ENCODE measurements at places on chromosomes 3 and 15.

- no peak for DNase-seq
These were observed 19.9 kb upstream of the LRRC2 start for GRCh38 chr3:46585799-46586693.

DNA sequence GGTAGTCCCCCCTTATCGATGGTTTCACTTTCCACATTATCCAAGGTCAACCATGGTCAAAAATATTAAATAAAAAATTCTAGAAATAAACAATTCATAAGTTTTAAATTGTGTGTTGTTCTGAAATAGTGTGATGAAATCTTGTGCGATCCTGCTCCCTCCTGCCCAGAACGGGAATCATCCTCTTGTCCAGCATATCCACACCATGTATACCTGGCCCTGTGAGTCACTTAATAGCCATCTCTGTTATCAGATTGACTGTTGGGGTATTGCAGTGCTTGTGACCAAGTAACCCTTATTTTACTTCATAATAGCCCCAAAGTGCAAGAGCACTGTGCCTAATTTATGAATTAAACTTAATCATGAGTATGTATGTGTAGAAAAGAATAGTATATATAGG, 19.1 kb downstream of the FAM81A start:
- no peak for DNase-seq

GRCh38 chr3:169841171-169841570, 28.5 kb upstream of the LRRC34 start:
- no peak for DNase-seq

GRCh38 chr3:13501521-13501920, 21.4 kb downstream of the HDAC11 start:
- DNase-seq: no peak

DNA sequence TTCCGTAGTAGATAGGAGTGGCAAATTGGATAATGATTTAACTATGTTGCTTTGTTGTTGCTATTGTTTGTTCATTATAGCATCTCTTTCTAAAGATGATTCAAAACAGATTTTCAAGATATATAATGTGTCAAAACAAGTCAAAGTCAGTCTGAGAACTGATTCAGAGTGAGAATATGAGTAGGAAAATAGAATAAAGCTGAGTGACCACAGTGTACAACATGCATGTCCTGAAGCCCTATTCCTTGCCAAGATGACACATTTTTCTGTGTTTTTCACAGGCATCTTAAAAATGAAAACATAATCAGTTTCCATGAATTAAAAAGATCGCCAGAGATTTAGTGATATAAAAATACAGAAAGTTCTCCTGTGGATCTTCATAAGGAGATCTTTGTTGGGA, 57.0 kb upstream of the THRB start:
- DNase-seq: no peak

GRCh38 chr15:60259469-60259868, 138.3 kb downstream of the ANXA2 start:
- no peak for DNase-seq

- DNase-seq: no peak
These were observed 41.5 kb downstream of the CHD2 start for GRCh38 chr15:92941668-92942067.

- DNase-seq: no peak
These were observed 109.6 kb upstream of the TOPAZ1 start for GRCh38 chr3:44132061-44132460.

DNA sequence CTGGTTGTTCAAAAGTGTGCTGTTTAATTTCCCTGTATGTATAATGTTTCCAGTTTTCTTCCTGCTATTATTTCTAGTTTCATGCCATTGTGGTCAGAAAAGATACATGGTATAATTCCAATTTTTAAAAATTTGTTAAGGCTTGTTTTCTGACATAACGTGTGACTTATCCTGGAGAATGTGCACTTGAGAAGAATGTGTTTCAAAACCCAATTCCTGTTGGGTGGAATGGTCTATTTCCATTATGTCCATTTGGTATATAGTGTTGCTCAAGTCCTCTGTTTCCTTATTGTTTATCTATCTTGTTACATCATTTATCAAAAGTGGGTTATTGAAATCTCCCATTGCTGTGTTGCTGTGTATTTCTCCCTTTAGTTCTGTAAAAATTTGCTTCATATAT, 215.4 kb downstream of the GREM1 start:
- no peak for DNase-seq

GRCh38 chr3:134707908-134708597, 57.2 kb upstream of the KY start:
- no peak for DNase-seq

GRCh38 chr3:187758318-187758955, 13.2 kb upstream of the BCL6 start:
- DNase-seq: no peak

- no peak for DNase-seq
These were observed 31.2 kb downstream of the FOXB1 start for GRCh38 chr15:60035344-60035743.

DNA sequence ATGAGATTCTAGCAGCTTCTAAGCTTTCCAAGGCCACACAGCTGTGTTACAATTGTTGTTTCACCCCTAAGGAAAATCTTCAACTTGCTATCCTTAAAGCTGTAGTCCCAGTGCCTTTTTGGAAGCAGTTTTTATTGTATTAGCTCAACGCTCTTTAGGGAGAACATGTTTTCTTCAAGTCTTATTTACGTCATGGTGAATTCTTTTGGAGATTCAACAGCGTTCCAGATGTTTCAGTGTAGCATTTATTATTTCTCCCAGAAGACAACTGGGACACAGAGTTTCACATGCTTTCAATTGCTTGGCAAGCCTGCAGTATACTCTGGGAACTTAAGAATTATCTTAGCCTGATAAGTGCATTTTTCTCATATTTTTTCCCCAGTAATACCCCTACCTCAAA, 888.3 kb downstream of the PLOD2 start:
- DNase-seq: no peak

GRCh38 chr15:92460023-92460422, 66.3 kb downstream of the ST8SIA2 start:
- DNase-seq: no peak

DNA sequence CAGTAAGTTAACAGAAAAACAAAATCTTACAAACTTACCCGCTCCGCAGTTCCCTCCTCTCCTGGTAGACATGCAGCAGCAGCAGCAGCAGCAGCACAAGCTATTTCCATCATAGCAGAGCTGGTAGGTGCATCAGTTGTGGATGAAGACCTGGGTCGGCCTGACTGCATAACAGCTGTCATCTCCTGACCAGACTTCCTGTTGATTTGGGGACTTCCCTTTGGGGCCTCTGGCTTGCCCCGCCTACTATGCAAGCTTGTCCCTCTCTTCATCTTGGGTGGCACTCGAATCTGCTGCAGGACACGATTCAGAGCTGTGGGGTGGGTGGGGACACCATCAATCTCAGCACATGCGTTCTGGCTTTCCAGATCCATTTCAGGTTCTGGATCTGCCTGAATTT, 65.7 kb downstream of the TMCC1 start:
- DNase-seq: no peak

DNA sequence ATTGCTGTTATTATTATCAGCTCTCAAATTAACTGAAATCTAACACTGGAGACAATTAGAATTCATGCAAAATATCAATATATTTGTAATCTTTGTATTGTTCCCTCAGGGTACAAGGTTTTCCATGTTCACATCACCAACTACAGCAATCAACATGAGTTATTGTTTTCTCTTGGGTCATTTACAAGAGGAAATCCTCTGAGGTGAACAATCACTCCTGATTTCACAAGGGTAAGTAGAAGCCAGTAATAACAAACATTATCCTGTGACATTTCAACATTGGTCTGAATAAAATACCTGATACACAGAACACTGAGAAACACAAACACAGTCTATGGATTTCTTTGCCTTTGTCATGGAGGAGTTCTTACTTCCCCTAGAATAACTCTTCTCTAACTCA, 174.0 kb downstream of the SUCNR1 start:
- no peak for DNase-seq

GRCh38 chr3:150388498-150389418, 19.3 kb upstream of the TSC22D2 start:
- no peak for DNase-seq

- no peak for DNase-seq
These were observed 13.4 kb downstream of the SCAMP5 start for GRCh38 chr15:75008629-75009326.

GRCh38 chr3:134775831-134776230, 19.2 kb upstream of the EPHB1 start:
- no peak for DNase-seq

- no peak for DNase-seq
These were observed 9.1 kb downstream of the LIPC start for GRCh38 chr15:58440922-58441321.

- no peak for DNase-seq
These were observed 62.6 kb downstream of the CADPS start for GRCh38 chr3:62812631-62813030.

DNA sequence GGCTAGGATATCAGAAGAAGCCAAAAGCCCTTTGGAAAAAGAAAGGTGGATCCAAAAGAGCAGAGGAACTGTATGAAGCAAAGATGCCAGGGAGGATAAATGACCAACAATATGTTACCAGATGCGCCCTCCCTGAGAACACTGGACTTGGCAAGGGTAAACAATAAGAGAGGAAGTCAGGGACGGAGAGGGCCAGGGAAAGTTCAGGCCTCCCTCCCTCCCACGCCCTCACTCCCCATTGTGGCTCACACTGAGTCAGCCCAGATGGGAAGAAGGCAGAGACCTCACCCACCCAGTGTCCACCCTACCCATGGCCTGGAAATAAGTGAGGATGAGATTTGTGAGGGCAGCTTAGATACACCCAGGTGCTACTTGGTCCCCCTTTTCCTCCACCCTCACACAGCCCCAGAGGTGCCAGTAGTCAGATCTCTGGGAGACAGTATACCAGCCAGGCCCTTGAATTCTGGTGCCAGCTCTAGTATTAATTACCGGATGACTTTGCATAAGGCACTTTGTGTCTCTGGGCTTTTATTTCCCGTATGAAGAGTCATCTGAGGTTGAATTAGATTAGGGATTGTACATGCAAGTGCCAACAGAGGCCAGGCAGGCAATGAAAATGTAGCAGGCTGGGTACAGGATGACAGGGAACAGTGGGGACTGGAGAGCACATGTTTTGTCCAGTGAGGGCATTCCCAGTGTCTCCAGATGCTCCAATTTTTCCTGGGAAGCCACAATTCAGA, 35.1 kb upstream of the FRMD4B start:
- no peak for DNase-seq

GRCh38 chr3:64995857-64996551, 308.2 kb upstream of the ADAMTS9 start:
- DNase-seq: no peak

DNA sequence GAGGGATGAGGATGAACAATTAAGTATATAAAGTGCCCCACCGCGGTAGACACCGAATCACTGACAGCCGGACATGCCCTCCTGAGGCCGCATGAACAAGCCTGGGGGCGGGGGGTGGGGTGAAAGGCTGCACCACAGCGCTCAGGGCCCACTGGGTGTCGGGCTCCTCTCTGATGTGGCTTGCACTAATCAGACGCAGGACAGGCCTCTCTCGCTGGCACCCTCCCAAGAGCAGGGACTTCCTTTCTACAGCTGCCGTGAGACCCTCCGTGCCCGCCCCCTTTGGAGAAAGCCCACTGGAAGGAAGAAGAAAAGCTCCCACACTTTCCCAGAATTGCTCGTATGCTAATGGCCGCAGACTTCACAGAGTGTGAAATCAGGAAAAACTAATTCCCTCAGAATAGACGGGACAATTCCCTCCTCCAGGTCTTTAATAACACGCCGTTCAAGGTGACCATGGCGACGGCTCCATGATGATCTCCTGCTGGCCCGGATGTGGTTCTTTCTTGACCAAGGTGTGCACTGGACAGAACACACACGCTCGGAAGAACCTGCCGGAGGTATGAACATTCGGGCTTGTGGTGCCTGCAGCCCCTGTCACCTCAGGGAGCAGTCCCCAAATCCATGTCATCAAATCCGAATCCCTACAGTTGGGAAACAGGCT, 32.0 kb downstream of the IQSEC1 start:
- DNase-seq: no peak

- DNase-seq: no peak
These were observed 509.1 kb downstream of the TUSC7 start for GRCh38 chr3:117218641-117219048.

GRCh38 chr15:52290329-52290728, 5.3 kb downstream of the MYO5C start:
- no peak for DNase-seq

DNA sequence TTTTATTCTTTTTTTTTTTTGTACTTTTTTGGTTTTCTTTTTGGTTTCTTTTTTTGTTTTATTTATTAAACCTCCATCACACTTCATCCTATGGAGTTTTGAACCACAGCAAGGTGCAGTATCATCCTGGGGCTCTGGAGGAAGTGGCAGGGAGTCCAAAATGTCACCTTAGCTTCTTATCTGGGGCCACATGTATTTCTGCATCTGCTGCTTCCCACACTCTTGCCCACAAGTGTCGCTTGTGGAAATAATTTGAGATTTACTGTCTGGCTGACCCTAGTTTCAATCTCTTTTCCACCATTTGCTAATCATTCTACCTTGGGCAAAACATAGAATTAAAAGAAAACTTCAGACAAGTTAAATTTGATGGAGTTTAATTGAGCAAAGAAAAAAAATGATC, 6.4 kb downstream of the OPA1 start:
- DNase-seq: no peak

DNA sequence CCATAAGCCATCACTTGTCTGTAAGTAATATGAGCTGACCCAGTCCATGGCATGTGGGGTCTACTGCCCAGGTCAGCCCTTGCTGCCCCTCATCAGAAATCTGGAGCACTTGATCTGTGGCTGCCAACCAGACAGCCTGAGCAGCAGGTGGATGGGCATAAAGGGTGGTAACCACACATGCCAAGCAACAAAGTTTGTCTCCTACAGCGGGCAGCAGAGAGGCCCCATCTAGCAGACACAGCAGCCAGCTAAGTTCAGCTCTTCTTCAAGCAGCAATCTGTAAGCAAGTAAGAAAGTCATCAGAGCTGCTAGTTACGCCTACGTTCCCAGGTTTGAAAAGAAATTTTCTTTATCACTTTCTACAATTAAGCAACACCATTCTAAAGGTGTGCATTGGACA, 27.9 kb downstream of the CHCHD4 start:
- DNase-seq: no peak

DNA sequence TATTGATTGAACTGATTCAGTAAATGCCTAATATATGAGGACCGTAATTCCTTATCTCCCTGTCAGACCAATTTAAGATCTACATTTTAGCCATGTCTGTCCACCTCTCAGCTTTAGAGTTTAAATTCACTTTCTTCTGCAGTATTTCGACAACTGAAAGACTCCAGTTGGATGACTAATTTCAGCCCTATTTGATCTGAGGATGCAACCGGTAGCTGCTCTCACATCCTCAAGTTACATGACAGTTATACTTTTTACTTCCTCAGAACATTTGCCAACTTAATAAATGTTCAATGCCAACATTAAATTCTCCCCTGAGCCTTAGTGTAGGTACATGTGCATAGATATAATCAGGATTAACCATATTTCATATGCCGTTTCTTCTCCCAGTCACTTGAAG, 2.5 kb upstream of the HHLA2 start:
- no peak for DNase-seq

GRCh38 chr3:168583977-168584376, 488.3 kb upstream of the GOLIM4 start:
- DNase-seq: no peak

GRCh38 chr3:188133219-188133618, 20.7 kb upstream of the LPP start:
- DNase-seq: no peak

- no peak for DNase-seq
These were observed 245.0 kb downstream of the NTRK3 start for GRCh38 chr15:88011533-88011932.

Measured in DMS153 (cell line).